ENCODE measurements at places on chromosomes 5 and 9. TPM values are rescaled to one million over a fixed set of nuclear protein-coding genes. Genes with fewer than 3 reads are reported as not detected.
A peak's percentile ranks its signal among the peaks of the same experiment; 100 is the strongest.

DNA sequence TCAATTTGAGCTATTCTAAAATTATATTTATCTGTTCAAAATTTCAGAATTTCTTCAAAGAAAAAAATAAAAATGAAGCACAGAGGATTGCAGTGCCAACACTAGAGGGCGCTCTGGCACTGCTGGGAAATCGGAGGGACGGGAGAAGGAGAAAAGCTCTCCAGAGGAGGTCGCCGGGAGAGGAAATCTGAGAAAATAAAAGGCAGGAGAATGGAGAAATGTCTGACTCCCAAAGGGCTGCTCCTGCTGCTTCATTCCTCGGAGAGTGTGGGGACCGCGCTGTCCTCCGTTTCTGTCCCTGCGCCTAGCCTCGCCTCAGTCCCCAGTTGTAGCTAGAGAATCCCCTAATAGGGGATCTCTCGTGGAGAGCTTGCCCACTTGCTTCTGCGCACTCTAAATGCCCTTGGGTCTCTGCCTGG, 40.0 kb upstream of the ARSB start:
- DNase-seq = peak; percentile 57

DNA sequence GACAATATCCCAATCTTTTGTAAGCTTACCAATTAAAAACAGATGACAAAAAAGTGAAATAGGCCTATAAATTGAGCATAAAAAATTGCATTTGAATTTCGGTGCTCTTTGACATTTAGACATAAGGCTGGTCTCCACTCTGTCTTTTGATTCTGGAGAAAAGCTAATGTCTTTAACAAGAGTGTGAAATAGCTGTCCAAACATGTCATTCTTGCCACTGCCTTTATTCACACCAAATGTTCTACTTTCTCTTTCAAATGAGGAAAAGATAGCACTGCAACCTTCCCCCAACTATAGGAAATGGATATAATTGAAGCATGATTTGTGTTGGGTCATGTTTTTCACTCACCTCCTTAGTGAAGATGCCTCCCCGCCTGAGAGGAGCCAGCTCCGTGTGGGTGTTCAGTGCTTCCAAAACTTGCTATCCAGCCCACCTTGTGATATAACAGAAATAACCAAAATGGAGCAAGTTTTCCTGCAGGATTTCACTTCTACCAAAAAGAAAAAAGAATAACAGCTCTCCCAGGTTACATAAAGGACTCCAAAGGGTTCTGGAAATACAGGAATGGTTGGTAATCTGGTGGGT, 55.2 kb upstream of the STK32A start:
- no peak for DNase-seq

Gene CCDC180
- polyA plus RNA-seq = 0.65 TPM

Gene PPP3R2
- not detected for polyA plus RNA-seq

Gene F2R
- 324 TPM for polyA plus RNA-seq

Gene REXO4
- polyA plus RNA-seq = 21.0 TPM

- no peak for DNase-seq
These were observed 106.2 kb downstream of the KLHL3 start for GRCh38 chr5:137629646-137630045.

Gene TNC
- polyA plus RNA-seq = 265 TPM

GRCh38 chr5:172453986-172454357, 353 bp downstream of the SH3PXD2B start:
- no peak for DNase-seq

DNA sequence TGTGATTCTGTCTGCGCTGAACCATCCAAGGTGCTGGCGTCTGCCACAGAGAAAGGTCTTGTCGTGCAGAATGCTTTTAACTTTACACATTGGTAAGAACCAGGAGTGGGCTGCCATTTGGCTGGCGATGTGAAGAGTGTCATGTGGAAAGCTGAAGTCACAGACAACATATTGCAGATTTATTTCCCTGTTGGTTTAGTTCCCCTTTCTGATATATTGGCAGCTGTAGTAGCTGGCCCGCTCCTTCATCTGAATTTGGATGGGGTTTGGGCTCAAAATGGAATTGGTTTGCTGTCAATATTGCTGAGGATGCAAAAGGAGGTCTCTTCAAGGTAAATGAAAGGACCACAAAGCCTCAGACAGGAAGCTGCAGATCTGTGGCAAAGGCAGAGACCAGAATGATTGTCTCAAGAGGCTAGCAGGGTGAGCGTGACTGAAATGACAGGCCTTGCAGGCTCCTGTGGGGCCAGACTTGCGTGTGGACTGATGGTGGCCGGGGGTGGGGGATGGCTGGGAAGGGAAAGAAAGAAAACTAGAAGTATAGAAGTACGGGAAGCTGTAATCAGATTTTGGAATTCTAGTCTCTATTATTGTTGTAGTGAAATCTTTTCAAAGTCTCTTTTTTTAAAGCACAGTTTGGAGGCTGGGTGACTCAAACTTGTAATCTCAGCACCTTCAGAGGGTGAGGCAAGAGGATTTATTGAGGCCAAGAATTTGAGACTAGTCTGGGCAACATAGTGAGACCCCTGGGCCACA, 25.1 kb upstream of the CD180 start:
- no peak for DNase-seq

GRCh38 chr9:129549684-129550083, 71.2 kb downstream of the C9orf50 start:
- DNase-seq = no peak

DNA sequence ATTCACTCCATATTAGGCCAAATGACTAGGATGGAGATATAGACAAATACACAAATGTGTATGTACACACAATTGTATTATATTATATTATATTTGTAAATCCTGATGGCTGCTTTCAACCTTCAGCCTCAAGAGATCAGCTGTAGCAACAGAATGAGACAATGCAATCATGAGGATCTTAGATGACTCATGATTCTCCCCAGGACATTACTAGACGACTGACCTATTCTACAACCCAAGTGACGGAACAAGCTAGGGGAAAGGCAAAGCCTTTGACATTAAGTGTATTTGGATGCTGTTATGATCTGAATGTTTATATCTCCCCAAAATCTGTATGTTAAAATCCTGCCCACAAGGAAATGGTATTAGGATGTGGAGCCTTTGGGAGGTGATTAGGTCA, 66.5 kb downstream of the COX7C start:
- no peak for DNase-seq

DNA sequence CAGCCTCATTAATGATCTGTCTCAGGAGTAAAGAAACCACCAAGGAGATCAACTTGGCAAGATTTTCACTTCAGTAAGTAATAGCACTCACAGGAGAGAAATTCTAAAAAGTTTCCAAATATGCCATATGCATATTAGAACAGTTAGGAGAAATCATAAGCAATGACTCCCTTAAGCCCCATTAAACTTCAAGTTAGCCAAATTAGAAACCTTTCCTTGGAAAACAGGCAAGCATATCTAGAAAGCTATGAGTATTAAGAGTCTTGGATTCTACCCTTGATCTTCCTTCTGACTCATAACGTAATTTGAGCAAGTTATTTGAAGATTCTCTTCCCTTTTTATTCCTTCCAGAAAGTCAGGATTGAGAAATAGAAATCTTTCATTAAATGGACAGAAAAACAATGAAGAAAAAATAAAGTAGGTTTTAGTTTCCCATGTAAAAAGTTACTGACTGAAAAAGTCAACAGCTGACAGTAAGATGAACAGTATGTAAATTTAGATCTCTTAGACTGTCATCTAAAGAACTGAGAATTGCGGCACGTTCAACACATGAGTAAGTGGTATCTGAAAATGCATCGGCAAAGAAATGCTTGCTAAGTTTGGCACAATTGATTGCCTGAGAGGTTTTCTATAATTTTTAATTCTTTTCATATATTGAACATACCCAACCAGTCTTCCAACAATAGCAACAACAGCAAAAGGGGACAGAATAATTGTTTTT, 565.7 kb upstream of the FTMT start:
- DNase-seq = no peak

DNA sequence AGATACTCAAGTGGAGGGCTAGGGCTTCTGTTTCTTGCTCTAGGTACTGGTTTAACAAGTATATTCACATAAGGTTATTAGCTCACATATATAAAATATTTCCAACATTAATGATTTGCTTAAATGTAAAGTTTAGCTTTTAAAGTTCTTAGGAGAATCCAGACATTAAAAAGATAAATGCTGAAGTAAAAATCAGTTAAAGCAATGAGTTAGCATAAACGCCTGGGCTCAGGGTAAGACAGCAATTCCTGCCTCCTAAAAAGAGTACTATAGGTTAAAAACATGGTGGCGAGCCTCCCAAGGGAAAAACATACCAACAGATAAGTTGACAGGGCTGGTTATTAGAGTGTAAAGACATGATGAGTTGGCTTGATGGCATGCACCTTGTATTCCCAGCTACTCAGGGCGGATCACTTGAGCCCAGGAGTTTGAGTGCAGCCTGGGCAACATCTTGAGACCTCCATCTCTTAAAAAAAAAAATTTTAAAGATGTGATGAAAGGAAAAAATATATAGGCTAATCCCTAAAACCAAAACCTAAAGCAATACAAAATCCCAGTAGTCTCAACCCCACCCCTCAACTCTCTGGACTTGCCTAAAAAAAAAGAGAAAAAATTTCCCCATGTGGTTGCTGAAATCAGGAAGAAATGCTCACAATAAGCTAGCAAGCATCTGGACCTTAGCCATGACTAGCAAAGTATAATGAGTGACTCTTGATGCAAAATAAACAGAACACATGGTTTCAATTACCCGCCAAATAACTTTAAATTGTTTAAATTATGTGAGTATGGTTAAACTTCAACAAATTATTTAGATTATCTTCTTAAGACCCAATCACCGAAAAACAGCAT, 3.6 kb downstream of the GOLPH3 start:
- DNase-seq = peak; percentile 87

GRCh38 chr9:14924230-14925219, 14.3 kb upstream of the FREM1 start:
- DNase-seq = no peak

GRCh38 chr5:42572313-42572712, 149.1 kb downstream of the GHR start:
- DNase-seq = no peak

Gene FCN2
- polyA plus RNA-seq = not detected
